ENCODE measurements at places on chromosomes 7 and 10.

GRCh38 chr7:45451342-45452035 is 122.7 kb upstream of the ADCY1 start:
- no peak for DNase-seq

GRCh38 chr10:43885842-43886241 is 237.2 kb upstream of the ZNF32 start:
- DNase-seq: no peak

DNA sequence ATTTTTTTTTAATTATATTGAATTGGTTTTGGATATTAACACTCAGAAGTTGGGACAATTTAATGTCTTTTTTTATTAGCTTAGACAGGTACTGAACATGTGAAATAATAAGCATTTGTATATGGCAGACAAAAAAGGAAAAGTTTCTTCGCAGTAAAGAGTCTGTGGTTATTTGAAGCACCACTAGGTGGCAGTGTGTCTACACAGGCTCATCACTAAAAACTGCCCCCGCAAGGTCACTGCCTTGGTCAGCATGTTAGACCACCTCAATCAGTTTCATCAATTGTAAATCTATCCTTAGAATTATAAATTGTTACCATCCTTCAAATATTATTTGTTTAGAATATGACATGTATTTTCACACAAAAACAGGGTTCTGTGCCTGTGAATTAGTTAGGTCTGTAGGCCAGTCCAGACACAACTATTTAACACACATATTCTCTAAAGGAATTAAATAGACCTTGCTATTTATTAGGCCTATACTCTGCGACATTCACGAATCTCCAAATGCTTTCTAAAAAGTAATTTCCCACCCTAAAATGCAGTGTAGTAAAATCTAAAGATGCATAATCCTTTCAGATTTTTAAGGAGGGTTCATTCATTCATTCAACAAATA is 17.0 kb downstream of the PNLIPRP3 start:
- no peak for DNase-seq

DNA sequence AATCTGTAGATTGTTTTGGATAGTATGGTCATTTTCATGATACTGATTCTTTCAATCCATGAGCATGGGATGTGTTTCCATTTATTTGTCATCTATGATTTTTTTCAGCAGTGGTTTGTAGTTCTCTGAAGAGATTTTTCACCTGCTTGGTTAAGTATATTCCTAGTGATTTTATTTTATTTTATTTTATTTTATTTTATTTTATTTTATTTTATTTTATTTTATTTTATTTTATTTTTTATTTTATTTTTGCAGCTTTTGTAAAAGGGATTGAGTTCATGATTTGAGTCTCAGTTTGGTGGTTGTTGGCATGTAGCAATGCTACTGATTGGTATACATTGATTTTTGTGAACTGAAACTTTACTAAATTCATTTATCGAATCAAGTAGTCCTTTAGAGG is 404.2 kb downstream of the SDK1 start:
- DNase-seq: no peak

DNA sequence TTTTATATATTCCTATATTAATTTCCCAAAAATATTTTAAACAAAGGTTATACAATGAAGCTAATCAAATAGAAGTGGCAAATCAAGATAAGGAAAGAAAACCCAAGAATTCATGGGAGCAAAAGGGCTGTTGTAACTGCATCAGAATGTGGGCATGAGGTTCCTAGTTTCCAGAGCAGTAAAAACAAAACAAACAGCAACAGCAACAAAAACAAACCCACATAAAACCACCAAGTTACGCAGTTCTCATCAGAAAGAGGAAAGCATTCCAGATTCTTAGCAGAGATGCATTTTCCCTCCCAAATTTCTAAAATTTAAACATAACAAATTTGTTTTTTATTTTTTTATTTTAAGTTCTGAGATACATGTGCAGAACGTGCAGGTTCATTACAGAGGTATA is 34.8 kb upstream of the MSMB start:
- no peak for DNase-seq

DNA sequence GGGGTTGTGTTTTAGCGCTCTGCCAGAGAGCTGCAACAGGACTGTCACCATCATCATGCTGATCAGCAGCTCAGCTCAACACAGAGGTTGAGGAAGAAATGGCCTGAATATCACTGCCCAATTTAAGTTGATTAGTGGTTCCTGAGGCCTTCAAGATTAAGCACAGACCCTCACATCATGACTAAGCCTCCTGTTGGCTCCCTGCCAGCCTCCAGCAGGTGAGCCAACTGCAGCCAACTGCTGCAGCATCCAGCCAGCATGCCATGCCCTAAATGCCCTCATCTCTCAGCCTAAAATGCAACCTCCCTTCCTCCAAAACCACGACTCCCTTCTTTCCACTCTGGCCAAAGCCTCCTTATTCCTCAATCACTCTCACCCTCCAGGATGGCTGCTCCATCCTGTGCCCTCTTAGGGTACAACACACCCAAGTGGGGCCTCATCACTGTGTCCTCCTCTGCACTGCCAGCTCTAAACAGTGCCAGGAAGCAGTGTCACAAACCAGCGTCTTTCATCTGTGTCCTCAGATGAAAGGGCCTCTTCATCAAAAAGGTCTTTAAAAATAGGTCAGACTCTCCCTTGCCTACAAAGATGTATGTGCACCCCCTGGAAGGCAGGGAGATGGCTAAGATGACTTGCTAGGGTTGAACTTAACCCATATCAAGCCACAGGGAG is 259.3 kb downstream of the ZEB1 start:
- no peak for DNase-seq

- no peak for DNase-seq
Measured at GRCh38 chr7:39758234-39758970, 135.0 kb downstream of the RALA start.

- DNase-seq: no peak
Measured at GRCh38 chr10:102626026-102626685, 18.1 kb upstream of the TRIM8 start.

Measured in GM06990 (cell line).